Upper lobe of left lung (tissue), 6 donors: ENCODE measurements at places on chromosomes 2 and 18.

DNA sequence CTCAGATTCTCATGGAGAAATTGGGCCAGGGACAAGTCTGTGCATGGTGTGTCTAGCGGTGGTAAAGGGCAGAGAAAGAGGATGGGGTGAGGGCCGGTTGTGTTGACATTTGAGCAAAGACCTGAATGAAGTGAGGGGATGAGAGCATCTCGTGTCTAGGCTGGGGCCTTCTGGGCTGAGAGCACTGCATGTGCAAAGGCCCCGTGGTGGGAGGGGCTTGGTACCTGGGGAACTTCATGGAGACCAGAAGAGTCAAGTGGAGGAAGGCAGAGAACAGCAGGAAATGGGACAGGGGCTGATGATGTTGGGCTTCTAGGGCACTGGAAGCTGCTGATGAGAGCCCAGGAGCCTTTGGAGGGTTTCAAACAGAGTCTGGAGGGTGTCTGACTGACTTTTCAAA lies 76.8 kb downstream of the SH3BP4 start:
- no peak for DNase-seq

DNA sequence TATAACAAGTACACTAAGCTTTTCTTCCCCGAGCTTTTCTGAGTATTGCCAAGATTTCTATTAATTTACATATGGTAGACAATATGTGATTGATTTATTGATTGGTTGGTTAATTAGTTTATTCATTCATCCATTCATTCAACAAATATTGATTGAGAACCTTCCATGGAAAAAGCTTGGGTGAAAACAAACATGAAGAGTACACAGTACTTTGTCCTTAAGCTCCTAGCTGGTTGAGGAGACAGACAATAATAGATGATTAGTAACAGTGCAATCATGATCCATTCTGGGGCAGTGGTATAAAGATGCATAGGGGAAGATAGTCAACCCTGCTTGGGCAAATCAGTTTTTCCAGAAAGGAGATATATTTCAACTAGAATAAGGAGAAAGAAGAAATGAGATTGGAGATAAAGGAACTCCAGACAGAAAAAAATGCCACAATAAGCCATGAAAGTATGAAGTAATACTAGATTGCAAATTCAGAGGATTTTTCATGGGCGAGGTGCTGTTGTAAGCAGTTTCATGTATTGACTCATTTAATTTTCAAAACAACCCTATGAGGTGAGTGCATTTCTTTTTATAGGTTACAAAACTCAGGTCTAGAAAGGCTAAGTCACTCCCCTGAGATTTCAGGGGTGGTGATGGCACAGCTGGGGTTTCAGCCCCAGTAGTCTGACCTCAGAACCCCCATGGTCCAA lies 129.5 kb downstream of the RND3 start:
- DNase-seq: no peak

- no peak for DNase-seq
These were observed 34.3 kb downstream of the CCDC68 start for GRCh38 chr18:54924948-54925347.

GRCh38 chr2:25421820-25422411 lies 80.2 kb upstream of the DNMT3A start:
- no peak for DNase-seq

DNA sequence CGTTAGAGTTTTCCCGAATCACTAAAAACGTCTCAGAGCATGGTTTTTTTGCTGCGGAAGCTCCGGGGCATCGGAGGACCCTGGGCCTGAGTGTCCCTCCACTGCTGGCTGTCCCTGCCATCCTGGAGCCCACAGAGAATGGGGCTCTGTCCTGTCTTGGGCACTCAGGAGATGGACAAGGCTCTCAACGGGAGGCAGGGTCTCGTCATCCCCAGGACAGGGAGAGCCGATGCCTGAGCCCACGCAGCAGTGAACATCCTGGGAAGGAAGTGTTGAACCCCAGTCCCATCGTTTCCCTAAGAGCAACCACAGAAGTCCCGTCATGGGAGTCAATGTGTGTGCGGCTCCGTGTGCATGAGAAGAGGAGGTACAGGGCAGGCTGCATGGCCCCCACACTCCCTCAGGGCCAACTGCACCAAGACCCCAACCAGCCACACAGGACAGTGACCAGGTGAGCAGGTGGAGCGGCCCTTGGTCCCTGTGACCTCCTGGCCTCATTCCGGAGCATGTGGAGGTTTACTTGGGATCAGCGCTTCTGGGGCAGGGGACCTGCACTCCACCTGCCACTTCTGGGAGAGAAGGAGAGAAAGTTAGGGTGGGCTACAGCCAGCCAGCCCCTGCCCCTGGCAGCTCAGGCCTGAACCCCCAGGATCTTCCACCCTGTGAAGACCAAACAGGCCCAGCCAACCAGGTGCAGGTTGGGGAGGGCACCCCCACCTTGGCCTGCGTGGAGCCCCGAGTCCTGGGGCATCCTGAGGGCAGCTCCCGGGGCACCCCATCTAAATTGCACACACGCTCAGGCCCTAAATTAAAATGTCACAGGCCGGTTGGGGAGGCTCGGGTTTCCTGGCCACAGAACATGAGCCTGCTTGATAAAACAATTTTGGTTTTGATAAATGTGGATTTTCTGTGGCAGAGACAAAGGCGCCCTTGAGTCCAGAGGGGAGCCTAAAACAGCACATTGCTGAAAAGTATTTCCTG lies 3.1 kb upstream of the SNED1 start:
- DNase-seq: peak; percentile 18

DNA sequence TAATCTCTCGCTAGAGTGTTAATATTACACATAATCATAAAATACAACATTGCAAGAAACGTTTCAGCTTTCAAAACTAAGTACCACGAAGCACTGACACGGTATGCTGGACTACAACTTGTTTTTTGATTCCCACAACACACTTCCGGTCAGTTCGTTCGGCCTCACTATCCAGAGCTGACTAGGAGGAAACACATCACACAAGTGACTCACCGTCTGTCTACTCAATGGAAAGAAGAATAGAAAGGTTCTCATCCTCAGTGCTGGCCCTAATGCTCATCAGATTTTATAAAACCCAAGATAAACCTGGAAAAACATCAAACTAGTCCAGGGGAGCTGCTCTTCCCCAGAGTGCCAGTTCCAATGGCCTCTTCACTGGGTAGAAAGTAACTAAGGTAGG lies 42.9 kb downstream of the ZNF385B start:
- DNase-seq: no peak

DNA sequence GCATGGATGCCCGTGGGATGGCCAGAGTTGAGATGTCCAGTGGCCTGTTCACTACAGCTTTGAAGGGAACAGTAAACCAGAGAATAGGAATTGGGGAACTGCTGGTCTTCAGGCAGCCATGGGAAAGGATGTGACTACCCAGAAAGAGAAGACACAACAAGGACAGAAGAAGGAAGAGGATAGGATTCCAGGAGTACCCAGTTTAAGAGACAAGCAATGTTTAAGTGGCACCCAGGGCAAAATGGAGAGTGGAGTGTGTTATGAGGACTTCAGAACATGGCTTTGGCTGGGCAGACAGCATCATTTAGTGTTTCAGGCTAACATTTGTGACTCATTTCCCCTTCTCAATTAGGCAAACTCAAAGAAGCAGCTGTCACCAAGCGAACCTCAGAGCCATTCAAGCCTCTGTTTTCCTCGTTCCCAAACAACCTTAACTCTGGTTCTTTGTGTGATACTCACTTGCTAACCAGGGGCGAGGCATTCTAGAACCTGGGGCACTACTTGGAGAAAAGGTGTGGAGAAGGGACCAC lies 4.0 kb upstream of the FAM124B start:
- no peak for DNase-seq

DNA sequence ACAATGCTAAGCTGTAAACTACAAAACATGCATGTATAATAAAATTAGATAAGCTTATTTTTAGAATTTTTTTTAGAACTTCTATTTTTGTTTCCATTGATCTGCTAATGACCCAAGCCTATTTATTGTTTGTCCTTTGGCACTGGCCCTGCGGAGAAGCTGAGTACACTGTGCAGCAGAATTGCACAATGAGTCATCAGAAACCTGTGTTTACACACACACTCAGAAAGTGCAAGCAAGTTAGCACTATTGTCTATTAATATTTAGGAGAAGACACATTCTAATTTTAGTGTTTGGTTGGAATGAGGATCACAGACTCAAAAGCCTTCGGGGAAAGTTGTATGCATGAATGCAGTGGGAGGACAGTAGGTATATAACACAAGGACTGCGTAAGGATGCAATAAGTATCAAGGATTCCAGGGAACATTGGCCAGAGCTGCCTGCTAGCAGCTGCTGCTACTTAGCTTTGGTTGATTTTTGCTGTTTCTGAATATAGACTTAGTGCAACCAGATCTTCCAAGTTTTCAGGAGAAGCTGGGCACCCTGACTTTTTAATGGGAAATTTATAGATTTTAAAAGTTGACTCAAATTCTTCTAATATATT lies 128.2 kb downstream of the KCNH7 start:
- DNase-seq: no peak

DNA sequence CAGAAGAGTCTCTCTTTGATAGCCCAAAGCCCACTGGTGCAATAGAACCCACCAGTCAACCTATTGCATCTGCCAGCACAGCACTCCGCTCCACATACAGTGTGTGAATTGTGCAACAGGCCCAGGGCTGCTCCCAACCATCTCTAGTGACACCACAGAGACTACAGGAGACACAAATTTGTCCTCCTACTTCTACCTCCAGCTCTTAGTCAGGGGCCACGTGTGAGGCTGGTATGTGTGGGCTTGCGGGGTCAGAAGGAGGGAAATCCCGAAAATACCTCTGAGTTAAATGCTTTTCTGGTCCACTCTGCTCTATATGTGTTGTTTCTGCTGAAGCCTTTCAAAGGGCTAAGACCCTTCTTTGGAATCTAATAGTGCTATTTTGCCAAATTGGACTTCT lies 18.0 kb downstream of the DGUOK start:
- DNase-seq: no peak

DNA sequence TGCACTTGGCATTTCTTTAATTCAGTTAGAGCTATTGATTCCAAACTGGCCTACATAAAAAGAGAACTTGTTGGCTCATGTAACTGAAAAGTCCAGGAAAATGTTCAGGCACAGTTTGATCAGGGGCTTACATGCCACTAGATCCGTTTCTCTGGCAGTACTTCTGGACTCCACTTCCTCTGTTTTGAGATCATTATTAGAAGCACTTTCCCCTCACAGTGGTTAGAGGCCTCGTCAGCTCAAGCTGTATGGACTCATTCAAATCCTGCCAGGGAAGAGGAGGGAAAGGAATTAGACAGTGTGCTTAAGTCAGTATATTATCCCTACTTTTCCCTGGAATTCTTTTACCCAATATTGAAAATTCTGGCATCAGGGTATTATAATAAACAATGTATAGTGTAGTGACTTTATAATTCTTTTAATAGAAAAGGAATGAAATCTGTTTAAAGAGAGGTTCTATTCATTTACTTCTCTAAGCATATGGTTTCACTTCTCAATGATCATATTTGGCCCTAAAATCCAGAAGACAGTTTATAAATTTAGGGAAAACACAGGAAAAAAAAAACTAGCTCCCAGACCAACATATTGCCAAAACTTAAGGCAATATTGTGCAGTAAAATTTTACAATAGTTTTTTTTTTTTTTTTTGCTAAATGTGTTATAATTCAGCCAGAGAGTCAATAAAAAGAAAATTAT lies 92.0 kb downstream of the ARMC9 start:
- DNase-seq: no peak

- no peak for DNase-seq
These were observed 24.1 kb downstream of the EIF2AK3 start for GRCh38 chr2:88603146-88603545.

- no peak for DNase-seq
These were observed 151.4 kb downstream of the ACKR3 start for GRCh38 chr2:236720974-236721540.

- DNase-seq: no peak
These were observed 50.6 kb downstream of the SLC16A14 start for GRCh38 chr2:230018153-230018552.

GRCh38 chr2:201452058-201452921 lies 750 bp downstream of the STRADB start:
- DNase-seq: no peak
